ENCODE measurements at places on chromosomes 7 and 10.

DNA sequence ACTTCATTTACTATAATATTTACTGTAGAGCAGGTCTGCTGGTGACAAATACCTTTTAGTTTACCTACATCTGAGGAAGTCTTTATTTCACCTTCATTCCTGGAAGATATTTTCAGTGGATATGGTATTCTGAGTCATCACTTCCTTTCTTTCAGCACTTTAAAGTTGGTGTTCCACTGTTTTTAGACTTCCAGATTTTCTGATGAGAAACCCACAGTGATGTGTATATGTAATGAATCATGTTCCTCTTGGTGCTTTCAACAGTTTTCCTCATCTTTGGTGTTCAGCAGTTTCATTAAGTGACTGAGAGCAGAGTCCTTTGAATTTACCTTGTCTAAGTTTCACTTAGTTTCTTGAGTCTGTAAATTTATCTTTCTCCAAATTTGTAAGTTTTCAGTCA is 36.4 kb downstream of the COPG2 start:
- DNase-seq: peak; percentile 30

GRCh38 chr7:12643644-12644043 is 43.8 kb upstream of the ARL4A start:
- no peak for DNase-seq

GRCh38 chr7:18290865-18291264 is 204.7 kb upstream of the HDAC9 start:
- DNase-seq: no peak

DNA sequence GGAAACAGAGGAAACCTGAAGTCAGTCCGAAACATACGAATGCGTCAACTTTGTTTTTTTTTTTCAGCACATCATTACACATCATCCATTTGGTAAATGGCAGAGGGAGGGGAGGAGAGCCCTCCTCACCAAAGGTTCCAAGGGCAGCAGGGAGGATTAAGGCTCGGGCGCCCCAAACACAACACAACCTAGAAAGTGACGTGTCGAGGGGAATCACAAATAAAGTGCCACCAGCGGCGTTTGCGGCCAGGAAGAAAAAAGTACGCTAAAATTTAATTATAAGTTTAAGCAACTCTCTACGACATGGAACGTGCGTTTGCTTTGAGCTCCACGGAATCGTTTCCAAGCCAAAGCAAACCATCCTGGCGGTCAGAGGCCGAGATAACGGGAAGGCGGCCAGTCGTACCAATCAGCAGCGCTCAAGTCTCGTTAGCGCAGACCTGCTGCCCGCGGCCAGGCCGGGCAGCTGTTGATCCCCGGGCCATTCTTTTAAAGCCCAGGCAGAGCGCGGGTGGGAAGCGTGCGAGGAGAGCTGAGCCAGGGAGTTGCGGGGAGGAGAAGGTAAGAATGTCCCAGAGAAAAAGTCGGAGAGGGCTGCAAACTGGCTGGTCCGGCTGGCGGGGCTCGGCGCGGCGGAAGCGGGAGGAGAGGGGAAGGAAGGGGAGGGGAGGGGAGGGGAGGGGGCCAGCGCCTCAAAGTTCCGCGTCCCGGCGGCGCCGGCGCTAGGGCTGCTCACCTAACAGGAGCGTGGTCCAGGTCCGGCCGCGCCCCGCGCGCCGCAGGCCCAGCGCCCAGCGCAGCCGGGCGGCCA is 719 bp downstream of the DPY19L1 start:
- DNase-seq: peak; percentile 51

- DNase-seq: peak; percentile 39
Measured at GRCh38 chr7:140611641-140612040, 29.0 kb downstream of the DENND2A start.

All from AG10803 (cell line).